ENCODE measurements at places on chromosomes 16 and 17. TPM values are rescaled to one million over a fixed set of nuclear protein-coding genes. Genes with fewer than 3 reads are reported as not detected.

SLC38A8 gene
- not detected for total RNA-seq

CA5A gene
- not detected for total RNA-seq

CD300H gene
- not detected for total RNA-seq

ARL17A gene
- total RNA-seq: 2.2 TPM

DNA sequence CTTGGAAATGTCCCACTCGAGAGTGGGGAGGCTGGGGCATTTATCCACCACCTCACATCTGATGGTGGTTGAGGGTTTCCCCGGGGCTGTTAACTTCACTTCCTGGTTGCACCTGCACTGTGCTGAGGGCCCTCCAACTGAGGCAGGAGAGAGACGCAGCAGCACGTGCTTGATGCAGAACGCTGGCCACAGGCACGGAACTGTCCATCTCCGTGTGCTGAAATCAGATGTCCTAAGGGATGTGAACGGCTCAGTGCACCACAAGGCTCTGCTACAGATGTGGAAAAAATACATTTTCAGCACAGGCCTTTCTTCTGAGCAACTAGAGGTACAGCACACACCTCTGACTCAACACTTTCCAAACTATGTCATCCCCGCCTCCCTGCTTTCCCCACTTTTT, 114.8 kb upstream of the C16orf82 start:
- DNase-seq: peak; percentile 18

DNA sequence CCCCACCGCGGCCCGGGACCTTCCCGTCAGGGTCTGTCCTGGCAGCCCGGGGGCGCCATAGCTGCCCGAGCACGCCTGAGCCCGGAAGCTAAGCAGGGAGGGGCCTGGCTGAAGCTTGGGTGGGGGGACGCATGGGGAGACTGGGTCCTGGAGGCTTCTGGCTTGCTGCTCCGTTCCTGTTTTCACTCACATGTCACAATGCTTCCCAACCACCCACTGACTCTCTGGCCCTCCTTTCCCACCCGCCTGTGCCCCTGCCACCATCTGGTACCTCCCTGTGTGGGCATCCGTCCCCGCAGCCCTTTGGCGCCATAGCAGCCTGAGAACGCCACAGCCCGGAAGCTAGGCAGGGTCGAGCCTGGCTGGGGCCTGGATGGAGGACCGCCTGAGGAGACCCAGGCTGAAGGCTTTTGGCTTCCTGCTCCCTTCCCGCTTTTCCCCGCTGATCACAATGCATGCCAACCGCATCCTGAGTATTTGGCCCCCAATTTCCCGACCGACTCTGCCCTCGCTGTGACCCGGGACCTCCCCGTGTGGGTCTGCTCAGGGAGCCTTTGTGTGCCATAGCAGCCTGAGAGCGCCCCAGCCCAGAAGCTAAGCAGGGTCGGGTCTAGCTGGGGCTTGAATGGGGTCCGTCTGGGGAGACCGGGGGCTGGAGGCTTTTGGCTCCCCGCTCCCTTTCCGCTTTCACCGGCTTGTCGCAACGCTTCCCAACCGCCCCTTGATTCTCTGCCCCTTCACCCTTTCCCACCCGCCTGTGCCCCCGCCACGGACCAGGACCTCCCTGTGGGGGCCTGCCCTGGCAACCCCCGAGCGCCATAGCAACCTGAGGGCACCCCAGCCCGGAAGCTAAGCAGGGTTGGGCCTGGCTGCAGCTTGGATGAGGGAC, 2290.1 kb downstream of the TP53TG3F start:
- no peak for DNase-seq

GRCh38 chr17:75832652-75833400, 11.4 kb downstream of the UNC13D start:
- DNase-seq: no peak

DNA sequence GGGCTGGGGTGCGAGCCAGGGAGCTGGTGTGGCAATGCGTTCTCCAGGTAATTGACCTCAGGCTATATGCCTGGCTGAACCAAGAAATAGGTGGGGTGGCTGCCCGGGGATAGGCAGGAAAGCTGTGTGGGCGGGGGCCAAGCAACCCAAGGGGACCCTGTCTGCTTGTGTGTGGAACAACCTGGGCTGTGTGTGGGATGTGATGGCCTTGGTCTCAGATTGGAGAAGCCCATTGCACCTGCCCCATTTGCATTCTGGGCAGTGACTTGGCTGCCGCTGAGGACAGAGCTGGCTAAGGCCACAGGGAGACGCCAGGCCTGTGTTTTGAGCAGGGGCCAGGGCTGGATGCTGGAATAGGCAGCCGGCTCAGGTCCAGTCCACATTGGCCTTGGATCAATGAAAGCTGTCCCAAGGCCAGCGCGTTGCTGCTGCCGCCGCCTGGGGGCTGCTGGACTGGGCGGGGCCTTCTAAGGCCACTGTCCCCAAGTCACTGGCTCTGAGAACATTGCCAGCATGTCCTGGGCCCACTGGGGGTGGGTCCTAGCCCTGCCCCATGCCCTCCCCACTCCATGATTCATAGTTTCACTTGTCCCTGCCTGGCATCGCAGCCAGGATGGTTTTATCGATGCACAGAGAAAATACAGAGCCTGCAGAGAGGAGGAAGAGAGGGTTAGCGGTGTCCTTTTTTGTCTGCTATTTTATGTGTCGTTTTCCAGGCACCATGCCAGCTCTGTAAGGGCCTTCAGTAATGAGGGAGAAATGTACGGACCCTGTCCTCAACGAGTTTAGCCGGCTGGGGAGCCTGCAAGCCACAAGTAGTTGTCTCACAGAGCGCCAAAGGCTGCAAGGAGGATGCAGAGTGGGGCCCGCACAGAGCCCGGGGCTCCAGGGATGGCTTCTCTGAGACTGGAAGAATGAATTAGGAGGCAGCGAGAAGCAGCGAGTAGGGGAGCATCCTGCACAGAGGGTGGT, 43.9 kb downstream of the NKD1 start:
- no peak for DNase-seq

GRCh38 chr17:81074875-81075274, 39.9 kb downstream of the BAIAP2 start:
- DNase-seq: no peak

DNA sequence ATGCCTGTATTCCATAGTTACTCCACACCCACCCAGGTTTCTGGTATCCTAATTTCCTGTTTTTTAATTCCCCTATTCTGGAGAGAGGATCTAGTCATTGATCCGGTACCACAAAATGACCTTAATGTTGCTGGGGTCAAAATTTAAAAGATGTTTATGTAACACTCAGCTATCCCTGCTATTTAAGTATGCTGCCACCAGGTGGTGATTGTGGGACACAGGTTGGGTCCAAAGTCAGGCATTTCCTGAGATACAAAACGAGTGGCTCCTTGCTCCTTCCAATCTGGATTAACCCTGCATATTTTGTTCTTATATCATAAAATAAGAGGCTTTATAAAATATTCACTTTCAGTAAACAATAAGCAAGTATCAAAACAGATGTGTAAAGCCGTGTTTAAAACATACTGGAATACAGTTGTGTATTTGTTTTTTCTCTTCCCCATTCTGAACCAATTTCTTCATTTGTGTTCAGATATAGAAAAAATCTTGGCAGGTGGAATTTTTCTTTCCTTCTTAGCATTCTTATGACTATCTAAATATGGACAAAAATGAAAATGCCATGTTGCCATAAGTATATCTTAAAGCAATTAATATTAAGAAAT, 16.3 kb downstream of the HS3ST4 start:
- no peak for DNase-seq

DNA sequence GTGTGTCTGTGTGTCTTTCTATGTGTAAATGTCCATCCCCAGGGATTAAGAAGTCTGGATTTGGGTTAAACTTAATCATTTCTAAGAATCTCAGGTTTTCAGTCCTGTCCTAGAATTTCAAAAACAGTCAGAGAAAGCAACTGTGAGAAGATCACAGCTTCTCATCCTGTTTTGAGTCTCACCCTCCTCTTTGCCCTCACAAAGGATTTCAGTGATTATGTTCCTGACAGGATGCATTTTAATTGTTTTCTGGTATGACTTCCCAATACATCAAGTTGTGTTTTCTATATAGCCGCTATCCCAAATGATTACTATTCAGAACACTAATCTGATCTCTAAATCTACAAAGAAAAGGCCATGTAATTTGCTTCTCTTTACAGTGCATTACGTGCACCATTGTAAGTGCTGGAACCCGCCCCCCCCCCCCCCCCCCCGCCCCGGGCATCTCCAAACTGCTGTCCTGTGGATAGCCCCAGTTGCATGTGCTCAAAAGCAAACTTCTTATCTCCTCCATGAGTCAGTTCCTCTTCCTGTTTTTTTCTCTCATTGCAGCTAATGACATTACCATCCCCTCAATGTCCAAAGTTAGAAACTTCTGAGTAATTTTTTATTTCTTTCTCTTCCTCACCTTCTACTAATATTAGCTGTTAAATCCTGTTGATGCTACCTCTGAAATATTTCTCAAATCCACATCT, 73.9 kb downstream of the CDH13 start:
- peak; percentile 78 for DNase-seq

GRCh38 chr16:4347010-4347409, 4.1 kb downstream of the PAM16 start:
- DNase-seq: no peak

- DNase-seq: no peak
These were observed 9.8 kb downstream of the MILR1 start for GRCh38 chr17:64458756-64459155.

GRCh38 chr17:11925262-11926021, 71.8 kb downstream of the ZNF18 start:
- DNase-seq: no peak

DNA sequence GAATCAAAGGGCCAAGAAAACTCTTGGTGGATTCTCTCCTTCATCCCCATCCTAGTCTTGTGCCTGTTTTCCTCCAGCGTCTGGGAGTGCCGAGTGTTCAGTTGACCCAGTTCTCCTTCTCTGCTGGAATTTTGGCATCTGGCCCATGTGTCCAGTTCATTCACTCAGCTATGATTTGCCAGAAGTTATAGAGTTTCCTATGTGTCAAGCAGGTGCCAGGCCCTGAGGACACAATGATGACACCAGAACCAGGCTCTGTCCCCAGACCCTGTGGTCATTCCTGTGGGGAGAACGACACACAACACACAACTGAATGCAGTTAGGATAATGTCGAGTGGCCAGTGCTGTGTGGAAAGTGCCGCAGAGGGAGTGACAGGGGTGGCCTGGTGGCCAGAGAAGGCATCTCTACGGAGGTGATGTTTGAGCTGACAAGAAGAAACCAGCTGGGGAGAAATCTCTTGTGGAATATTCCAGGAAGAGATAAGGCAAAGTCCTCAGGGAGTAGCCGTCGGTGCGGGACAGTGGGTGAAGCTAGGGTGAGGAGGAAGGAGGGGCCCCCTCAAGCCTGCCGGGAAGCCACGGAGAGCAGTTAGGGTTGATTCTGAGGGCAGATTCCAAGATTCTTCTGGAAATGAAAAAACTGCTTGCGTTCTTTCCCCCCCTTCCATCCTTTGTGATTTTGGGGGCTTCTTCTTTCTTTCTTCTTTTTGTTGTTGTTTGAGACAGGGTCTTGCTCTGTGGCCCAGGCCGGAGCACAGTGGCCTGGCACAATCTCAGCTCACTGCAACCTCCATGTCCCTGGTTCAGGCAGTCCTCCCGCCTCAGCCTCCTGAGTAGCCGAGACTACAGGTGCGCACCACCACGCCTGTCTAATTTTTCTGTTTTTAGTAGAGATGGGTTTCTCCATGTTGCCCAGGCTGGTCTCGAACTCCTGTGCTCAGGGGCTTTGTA, 35.8 kb upstream of the IL34 start:
- DNase-seq: no peak

- DNase-seq: peak; percentile 38
These were observed 15.3 kb downstream of the TBCD start for GRCh38 chr17:82767041-82767754.

DNA sequence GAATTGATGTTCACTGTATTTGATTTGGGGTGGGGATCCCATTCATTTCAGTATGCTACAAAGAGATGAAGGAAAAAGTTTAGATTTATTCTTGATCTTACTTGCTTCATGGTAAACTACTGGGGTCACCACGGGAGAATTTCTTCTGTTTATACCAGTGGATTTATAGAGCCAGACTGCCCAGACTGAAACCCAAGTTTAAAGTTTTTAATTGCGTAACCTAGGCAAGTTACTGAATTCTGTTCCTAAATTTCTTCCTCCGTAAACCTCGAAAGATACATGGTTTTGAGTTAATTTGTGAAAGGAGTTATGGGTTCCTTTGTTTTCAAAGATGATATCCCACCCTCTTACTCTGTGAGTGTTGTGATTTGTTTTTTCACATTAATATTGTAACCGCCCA, 26.4 kb downstream of the PIGL start:
- DNase-seq: peak; percentile 8

GRCh38 chr17:55390364-55390977, 31.2 kb downstream of the MMD start:
- DNase-seq: no peak

GRCh38 chr17:1914661-1915083, 84.9 kb downstream of the RPA1 start:
- DNase-seq: no peak

DNA sequence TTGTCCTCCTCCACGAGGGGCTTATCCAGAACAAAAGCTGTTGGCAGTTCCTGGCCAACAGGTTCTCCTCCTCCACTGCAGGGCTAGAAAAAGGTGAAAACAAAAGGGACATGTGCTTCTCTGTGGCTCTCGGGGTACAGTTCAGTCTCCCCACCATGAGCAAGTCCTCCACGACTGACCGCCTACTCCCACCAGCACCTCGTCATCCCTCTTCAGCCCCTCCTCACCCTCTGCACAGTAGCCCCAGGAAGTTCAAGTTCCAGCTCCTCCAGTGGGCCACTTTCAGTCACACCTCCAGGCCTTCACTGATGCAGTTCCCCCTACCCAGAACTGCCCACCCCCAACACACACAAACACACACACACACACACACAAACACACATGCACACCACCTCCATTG, 19.4 kb downstream of the KRT9 start:
- DNase-seq: no peak

- DNase-seq: no peak
These were observed 11.0 kb upstream of the MVD start for GRCh38 chr16:88673716-88674379.

- no peak for DNase-seq
These were observed 24.5 kb upstream of the SPPL2C start for GRCh38 chr17:45820052-45820780.

GRCh38 chr16:27441998-27442397, 40.0 kb downstream of the IL21R start:
- no peak for DNase-seq

GRCh38 chr16:54631782-54632181, 298.9 kb upstream of the IRX5 start:
- DNase-seq: no peak

DNA sequence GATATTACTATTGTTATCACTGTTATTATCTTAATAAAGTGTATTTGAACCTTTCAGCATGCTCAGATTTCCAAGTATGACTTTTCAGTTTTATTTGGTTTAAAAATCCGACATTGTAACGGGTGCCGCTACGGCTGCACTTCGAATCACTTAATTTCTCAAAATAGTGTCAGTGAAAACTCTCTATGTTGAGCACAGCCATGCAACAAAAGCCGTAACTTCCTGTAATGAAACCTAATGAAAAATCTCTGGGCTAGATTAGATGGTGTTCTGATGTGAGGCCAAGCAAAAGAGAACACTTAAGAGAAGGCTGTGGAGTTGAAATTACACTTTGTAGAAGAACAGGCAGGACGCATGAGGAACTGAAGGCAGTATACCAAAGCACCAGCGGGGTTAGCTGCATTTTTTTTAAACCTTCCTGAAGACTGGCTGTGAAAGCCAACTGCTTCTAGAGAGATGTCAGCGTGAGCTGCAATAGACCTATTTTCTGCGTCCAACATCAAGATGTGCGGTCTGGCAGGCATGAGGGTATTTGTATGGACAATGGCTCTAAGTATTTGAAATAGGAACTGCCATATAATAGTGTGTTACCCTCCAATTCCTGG, 1545.0 kb upstream of the GOT2 start:
- DNase-seq: no peak
